Thymus (tissue), 14 donors: ENCODE measurements at places on chromosomes 4 and X. TPM values are rescaled to one million over a fixed set of nuclear protein-coding genes. Genes with fewer than 3 reads are reported as not detected.

TMPRSS11A gene
- total RNA-seq: 0.24 TPM

NAT8L gene
- total RNA-seq: 0.09 TPM

SFRP2 gene
- total RNA-seq: 1.7 TPM

NDST3 gene
- total RNA-seq: 5.7 TPM

SNX12 gene
- total RNA-seq: 29.7 TPM

C4orf36 gene
- 0.42 TPM for total RNA-seq

PF4V1 gene
- 0.14 TPM for total RNA-seq

DAPP1 gene
- 24.4 TPM for total RNA-seq

PCDH18 gene
- 9.9 TPM for total RNA-seq

SRPX gene
- total RNA-seq: 11.1 TPM

RAB39B gene
- total RNA-seq: 4.2 TPM

TMEM154 gene
- total RNA-seq: 5.5 TPM

TCEAL2 gene
- 0.09 TPM for total RNA-seq

CSAG1 gene
- total RNA-seq: 0.24 TPM

MAD2L1 gene
- total RNA-seq: 58.7 TPM

IRF2 gene
- total RNA-seq: 39.2 TPM

TMEM35A gene
- total RNA-seq: 0.19 TPM

MTTP gene
- 0.42 TPM for total RNA-seq

HNRNPD gene
- total RNA-seq: 60.1 TPM

RASGEF1B gene
- total RNA-seq: 18.3 TPM

SHROOM2 gene
- 2.3 TPM for total RNA-seq

F8 gene
- total RNA-seq: 2.9 TPM

GLOD5 gene
- total RNA-seq: not detected

ADD1 gene
- total RNA-seq: 103 TPM

CSAG3 gene
- total RNA-seq: 0.52 TPM

EGF gene
- 0.19 TPM for total RNA-seq

SORCS2 gene
- total RNA-seq: 2.7 TPM

BBS12 gene
- total RNA-seq: 3.9 TPM

SSX1 gene
- total RNA-seq: not detected

ADAM29 gene
- total RNA-seq: not detected

RS1 gene
- 0.05 TPM for total RNA-seq

L1CAM gene
- 0.28 TPM for total RNA-seq

UGT2B15 gene
- 0.05 TPM for total RNA-seq
